IMR-90 (cell line): ENCODE measurements at places on chromosomes 5 and 9. TPM values are rescaled to one million over a fixed set of nuclear protein-coding genes. Genes with fewer than 3 reads are reported as not detected.
A peak's percentile ranks its signal among the peaks of the same experiment; 100 is the strongest.

The ADGRV1 gene
- under 0.01 TPM in 2 replicates for total RNA-seq

The CDC25C gene
- total RNA-seq, result 7.5 and 8.2 TPM in 2 replicates

The C9orf153 gene
- not detected in 2 replicates for total RNA-seq

DNA sequence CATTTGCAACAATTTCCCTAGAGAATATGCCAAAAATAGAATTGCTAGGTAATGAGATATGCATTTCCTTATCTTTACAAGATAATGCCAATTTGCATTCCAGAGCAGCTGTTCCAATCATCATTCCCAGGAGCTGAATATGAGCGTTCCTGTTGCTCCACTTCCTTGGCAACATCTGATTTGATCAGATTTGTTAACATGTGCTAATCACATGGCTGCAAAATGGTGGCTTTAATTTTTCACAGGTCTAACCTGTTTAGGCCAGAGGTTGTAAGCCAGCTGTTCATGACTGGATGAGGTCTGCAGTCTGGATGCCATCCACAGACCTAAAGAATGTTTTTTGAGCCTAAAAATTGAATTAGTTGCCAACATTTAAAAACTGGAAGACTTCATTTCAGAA, 220.7 kb upstream of the IL12B start:
- peaks cover 8% of the 10 kb centered on the region for H3K27me3 ChIP-seq
- H3K4me1 ChIP-seq, result no peaks in the 10 kb centered on the region
- H3K27ac ChIP-seq, result no peak overlapping the region
- no peaks in the 10 kb centered on the region for H3K36me3 ChIP-seq

DNA sequence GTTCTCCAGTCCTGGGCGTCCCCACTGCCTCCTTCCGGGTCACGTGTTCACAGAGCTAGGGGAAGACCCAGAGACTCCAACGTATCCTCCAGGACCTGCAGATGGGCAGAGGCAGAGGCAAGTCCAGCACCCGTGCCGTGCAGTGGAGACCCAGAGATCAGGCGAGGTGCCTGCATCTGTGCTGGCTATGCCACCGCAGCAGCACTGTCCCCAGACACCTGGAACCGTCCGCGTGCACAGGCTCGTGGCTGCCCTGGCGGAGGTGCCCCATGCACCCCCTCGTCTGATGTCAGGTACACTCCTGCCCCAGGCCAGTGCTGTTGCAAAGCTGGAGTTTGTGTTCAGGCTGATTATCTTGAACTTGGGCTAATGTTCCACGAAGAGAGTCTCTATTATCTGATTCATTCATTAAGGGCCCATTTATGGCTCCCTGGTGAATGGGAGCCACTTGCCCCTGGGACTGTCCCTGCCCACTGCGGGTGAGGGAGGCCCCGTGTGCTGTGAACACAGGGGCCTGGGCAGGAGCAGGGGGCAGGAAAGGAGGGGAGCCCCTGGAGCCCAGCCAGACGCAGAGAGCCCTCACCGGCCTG, 13.7 kb downstream of the IRX4 start:
- H3K27me3 ChIP-seq, result peaks cover 38% of the 10 kb centered on the region
- no peak overlapping the region for H3K4me3 ChIP-seq
- no peaks in the 10 kb centered on the region for H3K36me3 ChIP-seq
- H3K4me1 ChIP-seq, result no peaks in the 10 kb centered on the region
- no peak for DNase-seq

GRCh38 chr5:37662362-37662761, 177.5 kb downstream of the GDNF start:
- H3K4me3 ChIP-seq, result no peak overlapping the region
- peaks cover 4% of the 10 kb centered on the region for H3K4me1 ChIP-seq
- H3K27ac ChIP-seq, result no peak overlapping the region
- H3K36me3 ChIP-seq, result no peaks in the 10 kb centered on the region
- no peaks in the 10 kb centered on the region for H3K27me3 ChIP-seq

DNA sequence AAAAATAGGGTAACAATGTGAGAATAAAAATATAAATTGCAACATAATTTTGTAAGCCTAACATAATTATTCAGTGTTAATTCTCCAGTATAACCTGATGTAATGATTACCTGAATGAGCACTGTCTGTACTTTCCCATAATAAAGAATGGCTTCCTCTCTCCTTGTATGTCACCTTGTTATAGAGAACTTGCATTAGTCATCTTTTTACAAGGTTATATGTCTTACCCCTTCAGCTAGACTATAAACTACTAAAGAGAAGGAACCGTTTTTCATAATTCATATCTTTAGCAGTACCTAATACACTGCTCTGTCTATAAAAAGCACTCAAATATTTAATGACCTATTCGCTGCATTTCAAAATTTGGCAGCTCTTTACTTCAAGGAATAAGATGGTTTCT, 19.8 kb downstream of the STRBP start:
- no peak overlapping the region for H3K4me3 ChIP-seq
- no peaks in the 10 kb centered on the region for H3K4me1 ChIP-seq
- H3K27ac ChIP-seq, result no peak overlapping the region
- no peak for DNase-seq
- peaks cover 1% of the 10 kb centered on the region for H3K27me3 ChIP-seq
- H3K36me3 ChIP-seq, result no peaks in the 10 kb centered on the region

GRCh38 chr5:139088024-139088423, 110.1 kb downstream of the SIL1 start:
- no peaks in the 10 kb centered on the region; the same call in none of the 2 replicates for H3K36me3 ChIP-seq
- H3K27ac ChIP-seq, result no peak overlapping the region
- H3K27me3 ChIP-seq, result no peaks in the 10 kb centered on the region
- DNase-seq, result peak; percentile 20
- no peak overlapping the region for H3K4me3 ChIP-seq
- H3K4me1 ChIP-seq, result 0 out of 2 replicates have a peak, but pooled peaks cover 1% of the 10 kb centered on the region

- DNase-seq, result no peak
- H3K4me3 ChIP-seq, result no peak overlapping the region
- no peaks in the 10 kb centered on the region for H3K4me1 ChIP-seq
- no peaks in the 10 kb centered on the region for H3K36me3 ChIP-seq
- H3K27ac ChIP-seq, result no peak overlapping the region
- H3K27me3 ChIP-seq, result peaks cover 41% of the 10 kb centered on the region
These were observed 10.3 kb upstream of the IL3 start for GRCh38 chr5:132050136-132050535.

DNA sequence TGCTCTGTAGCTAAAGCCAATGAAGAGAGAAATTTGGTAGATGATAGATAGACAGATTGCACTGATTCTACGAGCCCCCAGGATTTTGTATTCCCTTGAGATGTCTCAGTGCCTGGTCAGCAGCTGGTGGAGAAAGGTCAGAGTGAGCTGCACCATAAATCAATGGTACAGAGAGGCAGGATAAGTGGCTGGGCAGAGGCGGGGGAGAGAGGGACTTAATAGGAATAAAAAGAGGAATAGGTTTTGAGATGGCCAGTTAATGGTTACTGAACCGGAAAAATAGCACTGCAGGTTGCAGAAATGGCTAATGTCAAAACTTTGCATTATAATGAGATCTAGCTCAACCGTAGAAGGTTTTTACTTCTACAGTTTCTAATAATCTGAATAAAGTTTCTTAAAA, 47.9 kb upstream of the SLC12A2 start:
- no peaks in the 10 kb centered on the region for H3K27me3 ChIP-seq
- H3K4me1 ChIP-seq, result no peaks in the 10 kb centered on the region; the same call in 1 of the 2 replicates
- H3K4me3 ChIP-seq, result no peak overlapping the region
- no peak overlapping the region for H3K27ac ChIP-seq
- no peaks in the 10 kb centered on the region for H3K36me3 ChIP-seq
